ENCODE measurements at places on chromosomes 3 and 15.

GRCh38 chr3:195897081-195897852 lies 11.1 kb downstream of the TNK2 start:
- no peak for DNase-seq

- no peak for DNase-seq
Measured at GRCh38 chr3:4849136-4849535, 130.1 kb upstream of the BHLHE40 start.

- DNase-seq, result no peak
Measured at GRCh38 chr3:184822654-184823053, 10.7 kb downstream of the VPS8 start.

GRCh38 chr3:136672457-136672856 lies 79.7 kb downstream of the STAG1 start:
- DNase-seq, result no peak

- DNase-seq, result peak; percentile 31
Measured at GRCh38 chr3:149717391-149718056, 34.8 kb downstream of the COMMD2 start.

- DNase-seq, result no peak
Measured at GRCh38 chr15:32716915-32717425, 834 bp upstream of the GREM1 start.

DNA sequence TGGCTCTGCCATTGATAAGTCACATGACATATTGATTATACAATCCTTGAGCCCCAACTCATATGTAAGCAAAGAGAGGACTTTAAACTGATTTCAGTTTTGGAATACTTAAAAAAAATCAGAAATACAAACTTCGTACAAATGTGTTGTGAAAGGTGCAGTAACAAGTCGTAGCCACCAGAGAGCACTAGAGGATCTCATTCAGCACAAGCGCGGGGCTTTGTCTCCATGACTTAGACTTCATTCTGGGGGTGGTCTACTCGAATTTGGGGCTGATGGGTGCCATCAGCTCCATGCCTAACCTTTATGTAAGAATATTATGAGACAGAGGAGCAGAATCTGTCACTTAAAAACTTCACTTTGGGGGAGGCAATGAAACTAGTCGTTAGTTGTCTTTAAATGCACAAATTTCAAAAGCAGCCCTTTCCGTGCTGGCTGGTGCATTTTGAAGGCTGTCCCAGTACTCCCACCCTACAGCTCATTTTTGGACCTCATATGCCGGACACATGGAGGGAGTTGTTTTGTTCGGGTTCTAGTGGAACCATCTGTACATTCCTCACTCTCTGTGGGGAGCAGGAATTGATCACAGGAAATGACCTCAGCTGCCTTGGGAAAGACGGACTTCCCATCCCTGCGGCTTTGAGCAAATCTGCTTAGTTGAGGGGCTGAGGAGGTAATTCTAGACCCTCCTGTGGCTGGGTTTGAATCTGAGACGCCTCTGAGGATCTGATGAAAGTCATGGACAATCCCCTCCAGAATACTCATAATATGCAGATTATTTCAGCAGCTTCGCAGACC lies 27.5 kb upstream of the MASP1 start:
- DNase-seq, result peak; percentile 50

- DNase-seq, result no peak
Measured at GRCh38 chr15:52005748-52006701, 13.0 kb upstream of the MAPK6 start.

- DNase-seq, result no peak
Measured at GRCh38 chr3:70546679-70547078, 234.2 kb upstream of the MDFIC2 start.

- DNase-seq, result no peak
Measured at GRCh38 chr15:56428821-56429458, 36.0 kb downstream of the MNS1 start.

DNA sequence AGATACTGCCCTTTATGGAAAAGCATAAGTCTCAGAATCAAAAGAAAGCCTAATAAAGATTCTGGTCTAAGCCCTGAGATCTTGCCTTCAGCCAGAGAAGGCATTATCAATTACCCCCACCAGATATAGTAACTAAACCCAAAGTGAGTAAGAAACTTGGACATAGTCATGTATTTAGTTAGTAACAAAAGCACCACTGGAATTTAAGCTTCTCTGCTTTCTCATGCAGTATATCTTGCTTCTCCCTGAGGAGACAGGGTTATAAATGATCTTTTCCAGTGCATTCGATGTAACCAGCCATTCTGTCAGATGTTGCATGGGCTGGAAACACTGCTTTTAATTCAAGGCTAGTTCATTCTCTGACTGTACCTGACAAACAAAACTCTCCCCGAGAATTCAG lies 946.7 kb downstream of the NAALADL2 start:
- DNase-seq, result no peak

DNA sequence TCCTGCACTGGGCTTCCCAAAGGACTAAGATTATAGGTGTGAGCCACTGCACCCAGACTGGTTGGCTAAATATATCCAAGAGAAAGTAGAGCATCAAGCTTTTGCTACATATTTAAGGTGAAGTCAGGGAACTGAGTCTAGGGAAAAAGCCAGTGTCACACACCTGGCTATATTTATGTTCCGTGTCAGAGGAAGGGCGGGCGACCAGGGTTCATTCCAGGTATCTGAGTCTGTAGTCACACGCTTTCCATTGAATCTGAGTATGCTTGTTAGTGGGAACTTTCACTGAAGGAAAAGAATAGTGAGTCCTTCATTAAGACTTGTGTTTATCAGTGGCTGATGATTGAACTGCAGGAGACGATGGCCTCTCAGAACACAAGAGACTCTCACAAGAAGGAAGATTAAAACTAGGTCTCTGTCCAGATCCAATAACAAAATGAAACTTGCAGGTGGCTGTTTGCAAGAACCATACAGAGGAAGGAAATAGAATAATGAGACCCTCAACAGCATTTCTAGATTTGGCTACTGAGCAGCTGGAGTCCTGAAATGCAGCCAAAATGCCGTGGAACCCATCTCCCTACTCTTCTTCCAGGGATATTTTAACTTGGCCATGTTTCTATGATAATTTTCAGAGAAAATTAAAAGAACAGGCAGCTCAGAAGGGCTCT lies 276.3 kb downstream of the THSD4 start:
- DNase-seq, result no peak
